Retina (tissue), 1 donor: ENCODE measurements at places on chromosomes 3 and 15.
A peak's percentile ranks its signal among the peaks of the same experiment; 100 is the strongest.

- no peak for DNase-seq
Observed at GRCh38 chr15:47293466-47294162, 423.7 kb upstream of the SEMA6D start.

DNA sequence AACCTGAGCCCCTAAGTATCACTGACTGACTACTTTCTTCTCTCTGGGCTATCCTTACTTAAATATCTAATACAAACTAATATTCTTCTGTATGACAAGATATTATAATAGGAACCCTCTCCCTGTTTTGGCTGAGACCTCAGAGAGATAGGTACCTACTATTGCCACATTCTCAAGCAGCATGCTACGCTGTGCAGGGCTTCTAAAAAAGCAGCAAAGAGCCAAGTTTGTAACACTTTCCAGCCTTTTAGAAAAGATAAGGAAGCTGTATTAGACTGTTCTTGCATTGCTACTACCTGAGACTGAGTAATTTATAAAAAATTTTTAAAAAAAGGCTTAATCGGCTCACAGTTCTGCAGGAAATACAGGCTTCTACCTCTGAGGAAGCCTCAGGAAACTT is 126.8 kb upstream of the ABI3BP start:
- no peak for DNase-seq

- no peak for DNase-seq
Observed at GRCh38 chr3:55540579-55540978, 53.5 kb upstream of the WNT5A start.

- no peak for DNase-seq
Observed at GRCh38 chr15:69976366-69976994, 121.2 kb downstream of the TLE3 start.

GRCh38 chr3:68162644-68163043 is 508.2 kb upstream of the SUCLG2 start:
- DNase-seq = no peak

DNA sequence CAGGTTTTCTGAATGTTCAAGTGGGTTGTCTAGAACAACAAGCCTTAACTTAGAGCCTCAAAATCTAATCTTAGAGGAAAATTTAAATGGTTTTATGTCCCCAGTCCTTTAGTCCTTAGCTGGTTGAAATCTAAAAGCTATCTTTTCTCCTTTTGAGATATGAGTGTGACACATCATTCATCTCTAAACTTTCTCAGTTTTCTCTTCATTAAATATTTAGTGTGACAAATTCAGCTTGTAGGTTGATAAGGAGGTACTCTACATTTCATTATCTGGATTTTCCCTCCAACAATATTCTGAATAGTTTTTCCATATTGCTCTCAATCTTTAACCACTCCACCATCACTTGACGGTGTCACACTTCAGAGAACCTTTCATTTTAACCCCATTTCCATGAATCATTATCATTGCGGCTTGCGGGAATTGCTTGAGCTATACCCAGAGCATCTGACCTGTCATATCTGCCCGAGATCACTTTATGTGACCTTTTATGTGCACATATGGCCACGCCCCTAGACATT is 16.1 kb upstream of the ATP8B4 start:
- no peak for DNase-seq

DNA sequence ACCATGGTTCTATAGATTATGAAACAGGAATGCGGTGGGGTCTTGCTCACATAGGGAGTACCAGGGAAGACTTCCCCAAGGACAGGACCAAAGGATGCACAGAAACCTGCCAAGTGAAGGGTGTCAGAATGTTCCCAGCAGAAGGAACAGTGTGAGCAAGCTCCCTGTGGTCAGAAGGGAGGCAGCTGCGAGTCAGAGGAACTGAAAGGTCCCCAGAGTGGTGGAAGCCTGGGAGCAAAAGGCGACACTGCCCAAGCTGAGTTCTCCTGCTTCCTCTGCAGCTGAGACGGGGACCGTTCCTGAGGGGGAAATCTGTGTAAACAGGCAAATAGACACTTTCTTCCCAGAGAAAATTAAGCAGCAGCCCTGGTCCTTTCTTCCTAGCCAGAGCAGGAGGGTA is 14.2 kb upstream of the SLC6A6 start:
- no peak for DNase-seq

- DNase-seq = peak; percentile 32
Observed at GRCh38 chr3:192060160-192060781, 599.3 kb downstream of the PYDC2 start.

- DNase-seq = no peak
Observed at GRCh38 chr15:91148243-91148642, 48.2 kb downstream of the SV2B start.

DNA sequence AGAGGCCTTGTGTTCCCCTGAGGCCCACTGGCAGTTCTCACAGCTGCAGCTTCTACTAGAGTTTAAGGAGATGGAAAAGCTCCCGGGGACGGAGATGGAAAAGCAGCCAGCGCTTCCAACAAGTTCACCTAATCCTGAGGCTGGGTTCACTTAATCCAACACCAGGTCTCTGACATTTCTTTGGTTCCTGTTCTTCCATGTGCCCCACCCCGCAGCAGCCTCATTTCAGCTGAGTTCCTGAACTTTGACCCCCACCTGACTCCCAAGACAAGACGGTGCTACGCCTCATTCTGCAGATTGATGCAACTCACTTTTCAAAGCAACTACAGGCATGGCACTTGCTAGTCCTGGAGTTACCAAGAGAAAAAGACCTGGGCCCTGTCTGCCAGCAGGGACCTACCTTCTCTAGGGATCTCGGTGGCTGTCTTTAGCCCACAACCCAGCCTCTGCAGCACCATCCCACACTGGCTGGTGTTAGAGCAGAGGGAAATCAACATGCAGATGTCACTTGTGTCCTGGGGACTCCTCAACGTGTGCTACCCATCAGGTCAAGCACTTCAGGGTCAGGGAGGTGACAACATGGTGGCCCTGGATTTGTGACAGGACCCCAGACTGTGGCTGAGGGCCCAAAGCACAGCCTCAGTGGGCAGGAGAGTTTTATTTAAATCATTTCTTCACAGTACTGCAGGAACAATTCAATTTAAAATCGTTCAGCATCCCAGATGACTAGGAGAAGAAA is 406.1 kb downstream of the VPS13C start:
- no peak for DNase-seq
